ENCODE measurements at places on chromosomes 11 and 22.

DNA sequence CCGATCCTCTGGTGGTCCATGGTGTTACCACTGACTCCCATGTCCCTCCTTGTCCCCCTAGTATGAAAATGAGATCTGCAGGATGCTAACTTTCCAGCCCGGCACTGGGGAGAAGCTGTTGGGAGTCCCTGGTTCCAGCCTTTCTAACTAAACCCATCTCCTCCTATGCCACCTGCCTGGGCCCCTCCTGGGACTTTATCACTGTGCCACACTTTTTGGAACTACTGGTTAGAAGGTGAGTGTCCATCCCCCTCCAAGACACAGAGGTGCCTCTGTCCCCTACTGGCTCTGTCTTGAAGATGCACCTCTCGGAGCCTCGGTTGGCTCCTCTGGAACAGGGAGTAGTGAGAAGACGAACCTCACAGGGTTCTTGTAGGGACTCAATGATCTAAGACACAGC is at the start of gene RGL4:
Gene RGL4, plus strand, starts transcription at position 301 of the 400 bp plus-strand sequence. CDS start 1,018 bp downstream, outside the sequence.
- DNase-seq: no peak

GRCh38 chr11:113664981-113665710 is 41.0 kb downstream of the TMPRSS5 start:
- no peak for DNase-seq

- DNase-seq: no peak
Observed at GRCh38 chr11:83249972-83250593, 36.1 kb downstream of the CCDC90B start.

- no peak for DNase-seq
Observed at GRCh38 chr11:117281159-117281558, 10.0 kb upstream of the BACE1-AS start.

- DNase-seq: no peak
Observed at GRCh38 chr11:7636350-7636749, 37.0 kb downstream of the CYB5R2 start.

GRCh38 chr22:38213990-38214301 is 12.2 kb downstream of the MAFF start:
- no peak for DNase-seq

- no peak for DNase-seq
Observed at GRCh38 chr11:108751444-108751843, 86.6 kb downstream of the DDX10 start.

DNA sequence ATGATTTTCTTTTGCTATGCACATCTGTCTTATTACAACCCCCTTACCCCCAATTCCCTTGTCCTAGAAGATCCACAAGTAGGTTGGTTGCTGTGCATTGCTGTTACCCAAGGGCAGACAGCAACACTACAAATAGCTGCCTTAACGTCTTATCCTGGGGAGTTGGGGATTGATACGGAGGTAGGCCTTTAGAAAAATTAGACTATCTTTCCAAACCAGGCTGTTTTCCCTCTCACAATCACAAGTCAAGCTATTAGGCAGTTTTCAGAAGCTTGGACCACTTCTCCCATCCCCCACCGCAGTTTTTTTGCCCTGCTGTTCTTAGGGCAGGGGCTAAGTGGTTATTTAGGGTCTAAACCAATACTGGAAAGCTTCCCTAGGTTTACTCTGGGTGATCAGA is 2.8 kb upstream of the PHLDB1 start:
- DNase-seq: no peak

DNA sequence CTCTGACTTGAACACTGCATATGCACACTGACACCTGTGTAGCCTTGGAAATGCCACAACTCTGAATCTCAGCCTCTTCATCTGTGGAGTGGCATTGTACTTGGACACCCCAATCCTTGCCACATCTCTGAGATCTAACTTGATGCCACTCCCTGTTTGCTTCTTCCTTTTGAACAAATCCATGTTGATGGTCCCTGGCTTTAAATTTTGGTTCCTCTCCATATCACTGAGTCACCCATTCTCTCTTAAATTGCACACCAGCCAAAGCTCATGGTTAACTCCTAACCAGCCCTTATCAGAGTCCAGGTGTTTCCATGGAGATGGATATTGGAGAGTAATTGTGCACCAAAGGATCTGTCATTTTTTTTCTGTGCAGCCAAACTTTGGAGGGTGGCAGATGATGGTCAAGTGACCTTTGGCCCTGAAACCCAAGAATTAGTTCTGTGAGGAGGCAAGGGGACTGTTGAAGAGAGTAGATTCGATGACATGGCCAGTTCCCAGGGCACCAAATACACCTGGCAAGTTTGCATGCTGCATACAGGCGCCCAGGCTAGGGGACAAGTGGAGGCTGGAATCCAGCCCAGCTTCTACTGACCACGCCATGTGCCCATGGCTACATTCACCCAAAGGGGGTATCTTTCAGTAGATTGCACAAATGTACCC is 25.1 kb upstream of the PAMR1 start:
- no peak for DNase-seq

DNA sequence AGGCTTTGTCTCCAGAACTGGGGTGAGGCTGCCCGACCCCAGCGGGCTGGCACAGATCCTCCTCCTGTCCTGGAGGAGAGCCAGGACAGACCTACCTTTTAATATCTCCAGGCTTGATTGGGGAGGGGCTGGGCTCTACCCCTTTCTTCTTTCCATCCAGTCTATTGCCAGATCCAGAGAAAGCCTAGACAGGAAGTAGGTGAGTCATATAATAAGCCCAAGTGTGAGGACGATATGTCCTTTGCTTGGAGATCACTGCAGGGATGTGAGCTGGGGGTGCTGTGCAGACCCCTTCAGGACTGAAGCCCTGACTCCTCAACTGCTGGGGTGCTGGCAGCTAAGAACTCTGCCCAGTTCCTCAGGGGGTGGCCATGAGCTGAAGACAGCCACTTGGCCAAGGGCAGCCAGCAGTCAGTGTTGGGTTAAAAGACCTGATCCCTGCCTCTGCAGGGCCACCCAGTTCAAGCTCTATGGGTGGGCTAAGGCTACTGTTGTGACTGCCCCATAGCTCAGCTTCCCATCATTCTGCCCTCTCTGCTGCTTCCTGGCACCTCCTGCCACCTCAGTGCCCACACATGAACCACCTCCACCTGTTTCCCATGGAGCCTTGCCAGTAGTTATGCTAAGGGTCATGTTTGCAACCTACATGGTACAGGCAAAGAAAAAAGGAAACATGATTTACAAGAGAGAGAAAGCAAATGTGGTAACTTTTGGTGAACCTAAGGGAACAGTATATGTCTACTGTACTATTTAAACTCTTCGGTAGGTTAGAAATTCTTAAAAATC is 8.3 kb upstream of the C22orf39 start:
- no peak for DNase-seq

- DNase-seq: no peak
Observed at GRCh38 chr22:38554281-38554680, 15.7 kb downstream of the DMC1 start.

DNA sequence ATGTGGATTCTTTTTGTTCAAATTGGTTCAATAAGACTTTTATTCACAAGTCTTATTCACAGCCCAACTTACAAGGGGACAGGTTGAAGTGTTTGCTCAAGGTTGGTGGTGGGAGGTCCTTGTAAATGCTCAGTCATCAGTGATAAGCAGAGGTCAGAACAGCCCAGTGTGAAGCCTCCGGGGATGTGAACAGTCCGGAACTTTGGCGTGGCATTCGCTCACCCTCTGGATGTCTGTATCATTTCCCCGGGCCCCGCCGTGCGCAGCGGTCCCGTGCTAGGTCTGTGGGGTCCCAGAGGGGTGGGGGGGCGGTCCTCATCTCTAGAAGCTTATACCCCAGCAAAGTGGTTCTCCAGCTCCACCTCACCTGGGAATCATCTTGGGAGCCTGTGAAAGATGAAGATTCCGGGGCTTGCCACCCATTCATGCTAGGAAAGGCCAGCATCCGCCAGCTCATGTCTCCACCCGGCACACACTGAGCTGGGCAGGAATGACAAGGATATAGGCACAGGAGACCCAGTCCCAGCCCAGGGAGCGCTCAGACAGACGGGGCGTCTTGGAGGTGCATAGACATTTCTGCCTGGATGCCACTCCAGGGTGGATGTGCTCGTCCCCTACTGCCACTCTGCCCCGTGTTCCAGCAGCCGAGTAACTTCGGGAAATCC is 327.5 kb downstream of the TBC1D22A start:
- DNase-seq: no peak

- DNase-seq: no peak
Observed at GRCh38 chr11:34941688-34942087, 25.3 kb downstream of the PDHX start.

- no peak for DNase-seq
Observed at GRCh38 chr11:70358753-70359152, 39.6 kb upstream of the CTTN start.

DNA sequence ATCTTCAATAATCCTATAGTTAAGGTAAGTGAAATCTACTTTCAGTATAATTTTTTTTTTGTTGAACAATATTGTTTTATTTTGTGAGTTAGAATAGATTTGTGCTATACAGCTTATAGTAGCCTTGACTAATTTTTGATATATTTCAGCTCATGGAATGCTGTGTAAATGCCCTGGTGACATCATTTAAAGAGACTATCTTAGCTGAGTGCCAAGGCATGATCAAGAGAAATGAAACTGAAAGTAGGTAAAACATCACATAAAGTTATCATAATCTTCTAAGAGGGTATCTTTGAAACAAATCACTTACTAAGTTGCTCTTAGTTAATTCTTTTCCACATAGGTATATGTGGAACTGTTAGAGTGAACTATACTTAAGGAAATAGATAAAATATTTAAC is 51.4 kb upstream of the ACAT1 start:
- DNase-seq: no peak

- DNase-seq: no peak
Observed at GRCh38 chr11:3158821-3159220, 6.3 kb downstream of the OSBPL5 start.

DNA sequence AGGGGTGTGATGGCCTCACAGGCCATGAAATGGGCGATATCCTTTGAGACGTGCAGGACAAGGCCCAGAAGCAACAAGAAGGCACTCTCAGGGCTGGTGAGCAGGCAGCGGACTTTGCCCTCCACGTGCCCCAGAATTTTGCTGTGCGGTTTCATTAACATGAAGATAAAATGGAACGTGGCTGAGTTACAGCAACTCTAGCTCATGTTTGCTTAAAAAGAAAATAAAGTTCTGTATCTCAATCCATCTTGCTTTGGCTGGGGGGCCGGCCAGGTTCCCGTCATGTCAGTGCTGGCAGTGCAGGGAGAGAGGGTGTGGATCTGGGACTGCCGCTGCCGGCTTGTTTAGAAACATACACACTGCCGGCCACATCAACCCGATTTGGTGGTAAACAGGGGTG is 370.1 kb downstream of the OPCML start:
- DNase-seq: no peak

DNA sequence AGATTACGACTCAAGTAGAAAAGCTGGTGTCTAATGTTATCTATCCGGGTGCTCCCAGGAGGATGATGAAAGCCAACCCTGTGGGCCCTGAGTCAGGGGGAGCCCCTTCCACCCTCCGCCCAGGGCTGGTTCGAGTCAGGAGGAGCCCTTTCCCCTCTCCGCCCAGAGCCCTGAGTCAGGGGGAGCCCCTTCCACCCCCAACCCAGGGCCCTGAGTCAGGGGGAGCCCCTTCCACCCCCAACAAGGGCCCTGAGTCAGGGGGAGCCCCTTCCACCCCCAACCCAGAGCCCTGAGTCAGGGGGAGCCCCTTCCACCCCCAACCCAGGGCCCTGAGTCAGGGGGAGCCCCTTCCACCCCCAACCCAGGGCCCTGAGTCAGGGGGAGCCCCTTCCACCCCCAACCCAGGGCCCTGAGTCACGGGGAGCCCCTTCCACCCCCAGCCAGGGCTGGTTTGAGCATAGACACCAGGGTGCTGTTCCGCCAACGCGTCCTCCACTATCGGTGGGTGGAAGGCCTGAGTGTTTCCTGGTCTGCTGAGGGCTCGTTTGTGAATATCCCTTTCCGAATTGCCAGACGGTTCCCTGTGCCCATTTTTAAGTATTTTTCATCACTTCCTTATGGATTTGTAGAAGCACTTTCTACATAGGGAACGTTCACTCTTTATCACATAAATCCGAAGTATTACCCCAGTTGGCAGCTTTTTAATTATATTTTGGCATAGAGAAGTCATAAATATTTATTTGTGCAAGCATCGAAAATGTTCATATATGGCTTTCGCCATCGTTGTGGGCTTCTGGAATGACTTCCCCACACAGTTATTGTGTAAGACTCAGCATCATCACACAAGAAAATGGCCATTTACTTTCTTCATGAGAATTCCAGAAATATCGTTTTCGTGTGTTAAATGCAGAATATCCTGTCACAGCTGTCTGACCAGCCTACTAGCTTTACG is 380.6 kb downstream of the BRD1 start:
- no peak for DNase-seq

GRCh38 chr11:126328938-126329643 is 25.2 kb downstream of the DCPS start:
- DNase-seq: no peak

GRCh38 chr22:25478528-25478927 is 85.9 kb upstream of the GRK3 start:
- DNase-seq: no peak

GRCh38 chr11:94785509-94785908 is 17.4 kb downstream of the AMOTL1 start:
- DNase-seq: no peak

Measured in NCI-H2081 treated with DMSO at 0.1 percent for 48 hours (cell line).